ENCODE measurements at places on chromosomes 4 and X.

GRCh38 chr4:123986268-123986798, 589.7 kb downstream of the SPRY1 start:
- no peak for DNase-seq

DNA sequence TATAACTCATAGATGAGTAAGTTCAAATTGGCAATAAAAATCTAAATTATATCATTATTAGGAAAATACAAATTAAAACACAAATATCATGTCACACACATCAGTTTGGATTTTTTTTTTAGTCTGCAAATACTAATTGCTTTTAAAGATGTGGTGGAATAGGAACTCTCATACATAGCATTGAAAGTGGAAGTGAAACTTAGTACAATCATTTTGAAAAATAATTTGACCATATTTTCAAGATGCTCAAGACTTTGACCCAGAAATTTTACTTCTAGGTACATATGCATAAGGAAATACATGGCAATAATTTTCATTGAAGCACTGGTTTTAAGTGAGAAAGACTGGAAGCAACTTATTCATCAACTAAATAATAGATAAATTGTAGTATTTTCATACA, 147.5 kb upstream of the SMIM31 start:
- no peak for DNase-seq

DNA sequence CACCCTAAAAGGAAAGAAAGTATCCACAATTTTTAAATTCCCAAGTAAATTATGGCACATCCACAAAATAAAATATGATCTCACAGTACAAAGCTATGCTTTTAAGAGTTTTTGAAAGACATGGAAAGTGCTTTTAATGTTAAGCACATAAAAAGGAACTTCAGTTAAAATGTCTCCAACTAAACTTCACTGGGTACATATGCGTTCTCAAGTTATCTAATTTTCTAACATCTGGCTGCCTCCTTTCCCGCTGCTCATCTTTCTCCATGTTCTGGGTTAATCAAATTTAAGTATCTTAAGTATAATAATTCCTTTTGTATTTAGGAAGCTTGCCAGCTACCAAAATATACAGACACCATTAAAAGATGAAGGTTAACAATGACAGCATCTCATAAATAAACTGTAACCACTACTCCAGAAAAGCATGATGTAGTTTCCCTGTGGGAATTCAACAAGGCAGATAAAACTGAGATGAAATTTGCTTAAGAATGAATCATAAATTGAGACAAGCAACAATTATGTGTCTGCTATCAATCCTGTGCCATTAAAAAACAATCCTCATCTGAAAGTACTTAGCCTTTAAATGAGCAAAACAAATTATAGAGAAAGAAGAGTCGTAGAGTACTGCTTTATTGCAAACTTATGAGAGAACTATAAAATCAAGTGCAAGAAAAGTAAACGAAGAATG, 25.1 kb downstream of the PRSS12 start:
- DNase-seq, result no peak

GRCh38 chr4:80201252-80202151, 4.2 kb downstream of the PRDM8 start:
- DNase-seq, result no peak

- DNase-seq, result no peak
Measured at GRCh38 chrX:47460561-47460960, 22.5 kb downstream of the ZNF41 start.

DNA sequence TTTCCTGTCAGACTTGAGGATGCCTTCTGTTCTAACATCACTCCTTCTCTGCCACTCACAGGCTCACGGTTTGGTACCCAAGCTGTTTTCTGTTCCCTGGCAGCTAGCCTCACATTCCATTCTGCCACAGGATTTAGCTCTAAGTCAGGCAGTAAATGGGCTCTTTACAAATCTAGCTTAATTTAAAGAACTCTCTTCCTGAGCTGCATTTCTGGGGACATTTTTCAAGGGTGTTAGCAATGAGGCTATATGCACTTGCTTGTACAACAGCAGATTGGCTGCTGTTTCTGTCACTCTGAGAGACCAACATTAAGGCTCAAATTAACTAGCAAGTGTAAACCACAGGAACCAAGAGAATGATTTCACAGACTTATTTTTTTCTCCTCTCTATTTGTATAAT, 337.8 kb upstream of the NOCT start:
- DNase-seq, result no peak

DNA sequence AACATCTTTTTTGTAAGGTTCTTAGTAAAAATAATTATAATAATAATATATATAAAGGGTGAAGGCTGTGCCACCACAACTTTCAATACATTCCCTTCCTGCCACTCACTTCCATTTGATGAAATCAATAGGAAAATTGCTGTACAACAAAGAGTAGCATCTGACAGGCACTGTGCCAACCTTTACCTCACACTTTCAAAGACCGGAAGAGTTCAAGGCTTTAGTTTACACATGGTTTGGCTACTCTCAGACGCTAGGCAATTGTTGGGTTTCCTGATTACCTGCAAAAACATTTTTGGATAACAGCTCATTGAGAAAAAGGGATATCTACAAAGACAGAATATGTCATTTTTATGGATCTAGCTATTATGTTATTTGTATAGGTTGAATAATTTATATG, 5.5 kb upstream of the ING2 start:
- DNase-seq, result no peak

DNA sequence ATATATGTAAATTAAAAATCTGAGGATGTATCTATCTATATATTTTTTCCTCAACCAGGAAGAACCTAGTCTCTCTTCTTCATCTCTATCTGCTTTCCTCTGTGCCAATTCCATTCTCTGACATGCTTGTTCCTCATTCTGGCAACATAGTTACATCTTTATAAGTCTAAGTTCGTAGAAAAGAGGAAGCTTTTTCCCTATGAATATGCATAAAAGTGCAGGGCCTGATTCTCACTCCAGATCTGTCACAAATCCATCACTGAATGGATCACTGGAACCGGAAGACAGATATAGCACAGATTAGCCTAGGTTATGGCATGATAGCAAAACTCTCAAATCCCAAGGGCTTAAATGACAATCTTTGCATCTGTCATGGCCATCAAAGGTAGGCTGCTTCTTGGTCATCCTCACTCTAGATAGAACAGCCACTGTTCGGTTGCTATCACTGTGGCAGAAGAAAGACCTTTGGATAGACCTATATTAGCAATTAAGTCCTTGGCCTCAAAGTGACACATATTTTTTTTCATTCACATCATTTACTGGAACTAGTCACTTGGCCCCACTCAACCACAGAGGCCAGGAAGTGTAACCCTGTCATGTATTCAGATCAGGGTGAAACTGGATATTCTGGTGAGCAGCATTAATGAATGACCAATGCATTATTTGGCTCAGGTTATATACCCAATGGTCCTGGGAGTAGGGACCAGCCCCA, 22.2 kb downstream of the DTHD1 start:
- DNase-seq, result no peak

- no peak for DNase-seq
Measured at GRCh38 chr4:7854697-7855370, 84.8 kb downstream of the AFAP1 start.

GRCh38 chr4:41709844-41710481, 38.6 kb downstream of the PHOX2B start:
- DNase-seq, result no peak

DNA sequence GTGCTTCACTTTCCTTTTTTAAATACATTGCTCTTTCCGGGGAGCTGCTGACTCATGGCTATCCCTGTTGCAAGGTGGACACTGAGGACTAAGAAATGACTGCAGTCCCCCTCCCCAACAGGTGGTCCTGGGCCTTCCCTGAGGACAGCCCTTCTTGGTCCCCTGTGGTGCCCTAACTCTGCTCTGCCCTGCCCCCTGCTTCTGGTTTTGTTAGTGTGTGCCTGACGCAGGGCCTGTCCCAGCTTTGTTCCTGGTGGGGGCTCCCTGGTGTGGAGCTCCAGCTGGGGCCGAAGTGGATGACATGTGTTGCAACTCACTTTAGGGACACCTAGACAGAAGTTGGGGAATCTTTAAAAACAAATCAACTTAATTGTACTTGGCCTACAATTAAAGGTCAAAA, 81.9 kb downstream of the TMEM144 start:
- DNase-seq, result no peak

DNA sequence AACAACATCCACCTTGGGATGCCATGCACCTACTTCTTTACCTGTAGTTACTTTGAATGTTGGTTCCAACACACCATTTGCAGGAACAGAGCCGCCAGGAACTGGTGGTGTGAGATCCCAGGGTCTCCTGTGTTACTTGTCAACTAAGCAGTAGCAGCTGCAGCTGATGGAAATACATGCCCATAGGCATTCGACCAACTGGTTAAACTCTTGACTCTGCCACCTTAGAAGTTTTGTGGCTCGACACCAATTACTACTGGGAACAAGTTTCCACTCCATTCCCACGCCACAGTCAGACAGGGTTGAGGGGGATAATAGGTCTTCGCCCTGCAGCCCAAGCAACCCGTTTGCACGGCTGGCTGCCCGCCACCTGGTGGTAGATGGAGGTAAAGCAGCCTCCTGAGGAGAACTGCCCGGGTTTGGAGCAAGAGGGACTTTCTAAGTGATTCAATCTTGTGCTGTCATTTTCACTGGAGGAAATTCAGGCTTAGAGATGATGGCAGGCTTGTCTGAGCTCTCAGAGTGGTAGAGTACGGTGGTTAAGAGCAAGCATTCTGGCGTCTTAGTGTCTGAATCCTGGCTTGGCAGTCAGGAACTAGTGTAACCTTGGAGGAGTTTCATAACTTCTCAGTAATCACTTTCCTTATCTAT, 119.1 kb upstream of the TRIM2 start:
- DNase-seq, result peak; percentile 86

DNA sequence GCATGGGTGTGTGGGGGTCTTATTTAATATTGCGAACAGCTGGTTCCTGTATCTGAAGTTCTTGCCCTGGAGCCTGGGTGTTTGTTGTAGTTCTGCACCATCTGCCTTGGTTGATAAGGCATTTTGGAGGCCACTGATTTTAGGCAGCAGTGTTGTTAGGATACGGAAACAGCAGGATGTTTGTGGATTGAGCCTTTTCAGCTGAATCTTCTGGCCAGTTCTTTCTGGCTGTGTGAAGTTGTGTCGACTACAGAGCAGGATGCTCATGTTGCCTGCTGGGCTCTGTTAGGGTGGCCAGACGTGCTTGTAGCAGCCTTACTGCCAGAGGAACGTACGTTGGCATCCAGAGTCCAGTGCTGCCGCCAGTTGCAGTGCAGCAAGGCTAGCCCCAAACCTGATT, 134.2 kb downstream of the PTTG2 start:
- no peak for DNase-seq

DNA sequence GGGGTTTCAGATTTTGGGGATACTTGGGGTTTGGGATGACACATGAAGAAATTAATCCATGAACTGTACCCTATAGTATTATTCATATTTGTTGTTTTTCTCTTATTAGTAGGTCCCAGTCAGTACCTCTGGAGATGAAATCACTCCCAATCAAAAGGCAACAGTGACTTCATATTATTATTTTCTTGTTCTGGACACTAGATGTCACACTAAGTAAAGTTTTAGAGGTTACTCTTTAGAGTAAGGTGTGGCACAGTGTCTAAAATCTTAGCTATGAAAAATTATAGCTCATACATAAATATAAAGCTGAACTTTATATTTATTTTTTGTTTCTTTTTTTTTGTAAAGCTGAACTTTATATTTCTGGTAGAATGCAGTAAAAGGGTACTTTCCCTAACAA, 35.1 kb downstream of the FAM114A1 start:
- DNase-seq, result peak; percentile 43

- DNase-seq, result no peak
Measured at GRCh38 chr4:100294356-100294755, 104.1 kb upstream of the DDIT4L start.

GRCh38 chr4:161404346-161405110, 759.3 kb downstream of the FSTL5 start:
- DNase-seq, result no peak

GRCh38 chr4:89558147-89558546, 250.5 kb upstream of the GPRIN3 start:
- DNase-seq, result no peak

DNA sequence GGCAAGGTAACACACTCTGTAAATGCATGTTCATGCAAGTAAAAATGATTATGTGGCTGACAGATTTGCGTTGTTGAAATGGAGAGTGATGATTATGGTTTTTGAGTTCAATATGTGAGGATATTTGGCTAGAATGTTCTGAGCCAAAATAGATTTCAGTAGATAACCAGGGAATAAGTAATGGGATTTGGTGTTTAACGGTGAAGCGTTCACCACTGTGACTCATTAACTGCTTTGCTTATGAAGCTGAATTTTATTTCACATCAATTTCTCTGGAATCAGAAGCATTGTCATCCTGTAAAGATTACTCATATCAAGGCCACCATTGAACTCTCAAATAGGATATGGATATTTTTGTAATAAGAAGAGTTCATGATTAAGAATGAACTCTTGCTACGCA, 11.7 kb downstream of the AFP start:
- no peak for DNase-seq

- DNase-seq, result no peak
Measured at GRCh38 chr4:4714331-4714730, 145.1 kb upstream of the MSX1 start.

GRCh38 chrX:20352504-20352903, 85.8 kb upstream of the RPS6KA3 start:
- no peak for DNase-seq

- DNase-seq, result no peak
Measured at GRCh38 chr4:15149839-15150592, 147.7 kb downstream of the CPEB2 start.

GRCh38 chr4:148503681-148504080, 61.5 kb upstream of the NR3C2 start:
- DNase-seq, result no peak

- no peak for DNase-seq
Measured at GRCh38 chr4:98711526-98711925, 53.1 kb upstream of the TSPAN5 start.

DNA sequence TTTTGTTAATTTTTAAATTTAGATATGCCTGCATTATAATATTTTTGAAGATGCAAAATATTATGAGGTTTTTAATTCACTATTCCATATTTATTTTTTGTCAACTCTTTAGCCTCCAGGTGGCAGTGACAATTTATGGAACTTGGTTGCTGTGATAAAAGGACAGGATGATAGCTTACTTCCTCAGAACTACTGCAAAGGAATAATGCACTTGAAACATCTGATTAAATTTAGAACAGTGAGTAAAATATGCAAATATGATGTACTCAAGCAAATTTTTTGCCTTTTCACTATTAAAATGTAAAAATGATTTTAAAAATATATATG, 45.1 kb downstream of the SPATA4 start:
- DNase-seq, result peak; percentile 21

Data from D341Med (cell line).